Stimulated activated CD4-positive, alpha-beta T cell treated with anti-CD3 and anti-CD28 coated beads, Interleukin-1b, Interleukin-23, amount 100 ng/mL, for 1 hour (primary cell): ENCODE measurements at places on chromosomes 2 and 18.

DNA sequence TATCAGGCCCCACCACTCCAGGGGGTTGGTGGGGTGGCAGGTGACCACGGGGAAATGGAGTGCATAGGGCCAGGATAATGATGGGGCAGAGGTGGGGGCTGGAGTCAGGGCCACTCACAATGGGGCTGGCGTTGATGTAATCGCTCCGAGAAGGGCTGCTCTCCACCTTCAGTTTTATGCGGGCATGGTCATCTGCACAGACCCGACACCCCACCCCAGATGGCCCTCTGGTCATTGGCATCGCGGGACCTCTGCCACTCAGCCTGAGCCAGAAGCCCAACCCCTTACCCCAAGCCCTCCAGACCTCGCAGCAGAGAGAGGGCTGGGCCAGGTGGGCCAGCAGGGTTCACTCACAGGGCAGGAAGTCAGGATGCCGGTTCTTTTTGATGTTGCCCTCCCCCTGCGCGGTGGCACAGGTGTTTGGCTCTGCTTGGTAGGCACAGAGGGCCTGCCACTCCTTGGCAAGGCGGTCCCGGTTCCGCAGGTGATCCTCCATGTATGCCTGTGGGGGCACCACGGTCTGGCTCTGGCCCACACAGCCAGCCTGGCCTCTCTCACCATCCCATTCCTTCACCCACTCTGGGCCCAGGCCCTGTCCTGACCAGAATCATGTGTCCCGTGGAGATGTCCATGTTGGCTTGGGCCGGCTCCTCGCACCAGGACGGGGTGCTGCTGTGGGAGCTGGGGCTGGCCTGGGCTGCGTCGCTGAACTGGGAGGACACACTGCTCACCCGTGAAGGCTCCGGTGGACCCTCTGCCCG, 12.4 kb downstream of the PTPRN start:
- no peak for DNase-seq

- no peak for DNase-seq
Measured at GRCh38 chr2:65608916-65609315, 176.5 kb upstream of the SPRED2 start.

- no peak for DNase-seq
Measured at GRCh38 chr2:219446101-219446504, 11.5 kb downstream of the SPEG start.

DNA sequence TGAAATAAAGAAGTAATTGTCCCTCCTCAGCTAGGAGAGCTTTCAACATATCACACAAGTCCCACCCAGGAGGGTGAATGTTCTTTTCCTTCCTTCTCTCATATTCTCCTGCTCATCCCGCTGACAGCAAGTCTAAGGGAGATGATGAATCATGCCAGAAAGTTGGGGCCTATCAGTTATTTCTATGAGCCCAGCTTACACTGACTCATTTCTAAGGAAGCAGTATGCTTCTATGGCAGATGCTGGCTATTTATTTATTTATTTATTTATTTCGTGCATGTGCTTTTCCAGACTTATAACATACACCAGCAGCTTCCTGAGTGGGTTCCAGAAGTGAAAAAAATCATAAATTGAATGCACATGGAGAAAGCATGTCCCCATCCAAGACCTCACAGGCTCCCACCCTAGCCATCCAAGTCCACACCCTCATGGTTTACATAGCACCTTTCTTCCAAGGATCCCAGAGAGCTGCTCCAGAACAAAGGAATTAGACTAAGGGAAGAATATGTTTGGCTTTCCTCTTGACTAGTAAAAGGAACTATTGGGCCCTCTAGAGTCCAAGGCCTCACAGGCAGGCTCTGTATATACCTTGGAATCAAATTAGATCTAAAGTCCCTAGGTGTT, 1074.2 kb upstream of the ZEB2 start:
- DNase-seq = no peak

DNA sequence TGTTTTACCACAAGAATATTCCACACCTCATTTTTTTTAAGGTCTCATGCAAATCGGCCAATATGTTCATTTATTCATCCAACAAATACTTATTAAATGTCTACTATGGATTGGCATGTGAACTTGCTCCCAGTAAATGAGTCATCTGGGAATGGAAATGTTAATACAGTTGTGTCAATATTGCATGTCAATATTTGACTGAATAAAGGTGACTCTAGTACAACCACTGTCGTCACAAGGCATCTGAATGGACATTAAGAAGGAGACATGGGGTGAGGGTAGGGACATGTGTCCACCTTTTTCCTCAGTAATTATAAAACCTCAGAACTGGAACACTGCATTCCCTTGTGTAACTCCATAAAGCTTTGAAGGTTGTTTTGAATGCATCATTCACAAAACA, 365.4 kb downstream of the ADCYAP1 start:
- DNase-seq = no peak

GRCh38 chr2:26704441-26704977, 12.0 kb downstream of the KCNK3 start:
- no peak for DNase-seq

DNA sequence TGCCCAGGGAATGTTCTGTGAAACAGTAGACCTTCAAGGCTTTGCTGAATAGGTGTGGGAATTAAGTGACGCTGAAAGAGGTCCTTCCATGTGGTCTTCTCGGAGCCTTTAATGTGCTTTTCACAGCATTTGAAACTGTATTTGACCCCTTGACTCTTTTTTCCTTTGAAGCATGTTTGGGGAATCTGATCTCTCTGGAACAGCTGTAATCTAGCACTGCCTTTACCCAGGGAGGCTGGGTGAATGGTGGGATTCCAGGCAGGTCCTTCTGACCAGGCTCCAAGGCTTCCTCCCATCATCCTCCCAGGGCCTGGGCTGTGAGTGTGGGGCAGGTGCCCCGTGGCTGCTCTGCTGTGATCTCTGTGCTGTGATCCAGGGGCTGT, 4.2 kb downstream of the ZAP70 start:
- DNase-seq = no peak

DNA sequence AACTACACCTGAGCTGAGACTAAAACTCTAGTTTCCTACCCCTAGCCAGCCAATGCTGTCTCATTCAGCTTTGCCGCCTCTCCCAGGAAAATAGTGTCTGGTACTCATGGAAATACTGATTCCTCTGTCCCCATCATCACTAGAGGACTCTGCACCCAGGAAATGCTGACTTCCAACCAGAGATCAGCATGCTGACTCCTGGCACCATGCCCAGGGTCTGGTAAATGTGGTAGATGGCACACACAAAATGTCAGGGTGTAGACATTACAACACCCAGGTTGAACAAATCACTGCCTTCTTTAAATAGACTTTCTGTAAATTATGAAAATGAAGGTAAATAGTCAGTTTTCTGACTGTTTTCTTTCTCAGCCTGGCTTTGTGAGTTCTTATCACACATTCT, 307.3 kb upstream of the CHAC2 start:
- no peak for DNase-seq

DNA sequence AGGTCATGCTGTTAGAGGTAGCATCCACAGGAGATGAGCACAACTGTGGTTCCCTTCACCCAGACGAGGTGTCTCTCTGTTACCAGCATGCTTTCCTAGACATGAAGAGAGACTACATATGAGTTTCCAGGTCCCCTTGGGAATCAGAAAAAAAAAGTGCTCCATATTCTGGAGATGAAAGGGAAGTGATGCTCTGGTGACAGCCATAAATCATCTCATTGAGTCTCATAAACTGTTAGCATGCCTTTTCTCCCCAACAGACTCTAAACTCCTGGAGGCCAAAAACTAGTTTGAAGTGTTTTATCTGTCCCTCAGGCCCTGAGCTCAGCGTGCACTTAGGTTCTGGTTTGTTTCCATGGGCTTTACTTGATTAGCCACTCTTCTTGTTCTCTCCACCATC, 124.6 kb upstream of the CREB1 start:
- DNase-seq = no peak

DNA sequence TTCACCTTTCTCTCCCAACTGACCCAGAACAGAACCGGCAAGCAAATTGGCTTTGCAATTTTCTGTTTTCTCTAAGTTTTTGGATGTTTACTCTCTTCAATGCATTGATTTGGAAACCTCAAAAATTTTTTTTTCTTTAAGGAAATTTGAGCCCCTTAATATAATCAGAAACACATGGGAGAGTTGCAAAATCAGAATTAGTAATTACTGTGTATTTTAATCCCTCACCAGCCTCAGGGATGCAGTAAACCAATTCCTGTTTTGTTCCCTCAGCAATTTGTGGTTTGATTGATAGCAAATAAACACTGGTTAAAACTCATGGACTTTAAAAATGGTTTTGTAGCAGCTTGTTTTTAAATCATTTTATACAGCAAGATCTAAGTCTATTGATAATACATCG, 281.5 kb downstream of the NEDD4L start:
- no peak for DNase-seq

DNA sequence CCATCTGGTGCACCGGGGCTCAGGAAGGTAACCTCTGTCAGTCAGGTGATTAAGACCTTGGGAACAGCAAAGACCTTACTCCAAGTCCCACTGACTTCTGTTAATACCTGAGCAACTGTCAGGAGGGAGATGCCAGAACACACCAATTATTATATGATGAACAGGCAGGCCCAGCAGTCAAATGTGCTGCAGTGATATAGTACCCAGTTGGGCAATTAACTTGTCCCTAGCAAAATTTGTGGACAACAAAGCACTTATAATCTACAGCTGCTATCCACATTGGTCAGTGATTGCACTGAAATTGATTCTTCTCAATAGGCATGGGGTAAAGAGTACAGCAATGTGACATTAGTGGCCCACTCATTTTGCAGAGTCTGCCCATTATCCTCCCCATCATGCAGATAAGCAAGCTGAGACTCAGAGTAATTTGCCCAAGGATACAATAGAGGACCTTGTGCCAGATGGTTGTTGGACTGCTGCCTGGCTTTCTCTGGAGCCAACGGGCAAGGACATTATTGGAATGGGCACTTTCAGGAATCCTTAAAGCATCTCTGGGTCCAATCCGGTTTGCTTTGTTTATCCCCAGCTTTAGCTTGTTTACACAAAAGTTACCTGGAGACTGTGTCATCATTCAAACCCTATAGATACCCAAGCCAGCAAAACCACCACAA, 147.6 kb downstream of the CCBE1 start:
- no peak for DNase-seq

GRCh38 chr18:78730546-78730945, 249.1 kb upstream of the SALL3 start:
- DNase-seq = no peak

- DNase-seq = no peak
Measured at GRCh38 chr2:169006665-169007064, 24.5 kb downstream of the ABCB11 start.

DNA sequence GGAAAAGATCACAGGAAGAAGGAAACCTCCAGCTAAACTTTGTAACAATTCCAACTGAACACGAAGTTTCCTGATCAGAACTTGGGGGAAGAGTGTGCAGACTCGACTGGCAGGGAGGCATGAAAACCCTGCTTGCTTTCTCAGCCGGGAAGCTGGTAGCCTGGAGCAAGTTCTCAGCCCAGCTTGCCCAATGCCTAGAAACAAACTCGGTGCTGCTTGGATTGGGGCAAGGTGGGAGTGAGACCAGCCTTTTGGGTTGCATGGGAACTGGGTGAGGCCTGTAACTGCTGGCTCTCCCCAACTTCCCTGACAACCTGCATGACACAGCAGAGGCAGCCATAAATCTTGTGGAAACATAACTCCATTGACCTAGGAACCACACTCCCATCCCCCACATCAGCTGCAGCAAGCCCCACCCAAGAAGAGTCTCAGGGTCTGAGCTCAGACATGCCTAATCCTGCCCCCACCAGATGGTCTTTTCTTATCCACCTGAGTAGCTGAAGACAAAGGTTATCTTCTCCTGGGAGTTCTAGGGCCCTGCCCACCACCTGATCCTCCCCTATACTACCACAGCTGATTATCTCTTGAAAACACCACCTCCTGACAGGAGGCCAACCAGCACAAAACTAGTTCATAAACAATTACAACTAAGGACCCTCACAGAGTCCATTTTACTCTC, 1859.7 kb upstream of the CELF4 start:
- no peak for DNase-seq

- DNase-seq = no peak
Measured at GRCh38 chr2:42558827-42559226, 9.6 kb upstream of the MTA3 start.

GRCh38 chr18:72201032-72201431, 343.1 kb downstream of the CBLN2 start:
- DNase-seq = no peak

DNA sequence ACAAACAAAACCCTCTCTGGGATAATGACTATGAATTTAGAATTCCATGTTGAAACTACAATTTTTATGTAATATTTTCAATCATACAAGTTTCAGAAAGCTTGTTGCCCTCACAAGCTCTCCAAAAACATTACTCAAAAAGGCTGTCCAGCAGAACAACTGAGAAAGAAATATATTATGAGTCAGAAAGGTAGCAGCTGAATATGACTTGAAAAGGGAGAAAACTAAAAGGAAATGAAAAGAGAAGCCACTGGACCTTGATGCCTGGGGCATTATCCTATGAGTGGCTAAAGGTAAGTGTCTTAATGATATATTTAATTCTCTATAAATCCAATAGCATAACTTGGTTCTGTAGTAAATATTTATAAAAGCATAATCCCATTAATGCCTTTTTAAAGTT, 61.8 kb downstream of the NXPH2 start:
- no peak for DNase-seq

DNA sequence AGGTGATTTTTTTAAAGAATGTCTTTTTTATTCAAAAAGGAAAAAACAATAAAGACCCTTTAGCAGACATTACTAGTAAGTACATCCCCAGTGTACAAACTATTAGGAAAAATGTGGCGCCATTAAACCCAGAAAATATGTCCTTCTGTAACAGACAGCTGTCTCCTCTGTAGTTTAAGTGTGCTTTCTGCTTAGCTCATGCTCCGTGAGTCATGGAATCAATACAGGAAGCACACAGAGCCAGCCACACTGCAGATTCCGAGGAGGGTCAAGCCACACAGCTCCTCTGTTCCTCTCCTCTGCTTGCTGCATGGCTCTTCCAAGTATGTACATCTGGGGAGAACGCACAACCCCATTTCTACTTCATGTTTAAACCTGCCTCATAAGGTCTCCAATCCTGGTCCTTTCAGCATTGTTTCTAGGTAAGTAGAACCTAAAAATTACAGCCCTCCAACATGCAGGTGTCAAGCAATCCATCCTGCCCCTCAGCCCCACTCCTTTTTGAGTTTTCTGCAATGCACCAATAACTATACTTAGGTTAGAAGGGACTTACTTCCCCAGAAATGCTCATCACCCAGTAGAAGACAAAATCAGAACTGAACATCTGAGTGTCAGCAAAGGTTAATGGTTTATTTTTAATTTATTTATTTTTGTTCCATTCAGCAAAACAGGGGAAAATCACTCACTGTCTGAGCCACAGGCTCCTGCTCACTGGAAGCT, 37.5 kb downstream of the ACVR1 start:
- DNase-seq = no peak
